Calu3 (cell line): ENCODE measurements at places on chromosomes 7 and 10.
A peak's percentile ranks its signal among the peaks of the same experiment; 100 is the strongest.

DNA sequence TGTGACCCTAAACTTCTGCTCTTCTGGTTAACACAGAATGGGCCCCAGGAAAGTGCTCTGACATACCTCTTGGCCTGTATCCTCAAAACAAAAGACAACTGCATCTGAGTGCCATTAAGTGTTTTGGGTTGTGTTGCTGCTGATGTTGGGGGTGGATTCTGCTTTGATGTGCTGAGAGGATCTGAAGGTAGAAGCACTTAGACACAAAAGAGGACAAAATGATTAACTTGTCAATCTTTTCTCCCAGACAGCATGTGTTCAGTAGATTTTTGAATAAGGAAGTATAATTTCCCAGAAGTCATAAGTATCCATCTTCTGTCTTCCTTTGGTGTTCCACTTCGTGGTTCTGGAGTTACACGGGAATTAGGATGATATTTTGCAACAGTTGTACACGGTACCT, 16.1 kb upstream of the TMEM178B start:
- H3K4me3 ChIP-seq: no peak overlapping the region
- no peaks in the 10 kb centered on the region for H3K27me3 ChIP-seq
- no peaks in the 10 kb centered on the region for H3K4me1 ChIP-seq

- no peaks in the 10 kb centered on the region for H3K4me1 ChIP-seq
- H3K27me3 ChIP-seq: peaks cover 78% of the 10 kb centered on the region
- H3K27ac ChIP-seq: no peak overlapping the region
- DNase-seq: no peak
- H3K4me3 ChIP-seq: no peak overlapping the region
Observed at GRCh38 chr10:86325158-86325557, 41.4 kb downstream of the GRID1 start.

DNA sequence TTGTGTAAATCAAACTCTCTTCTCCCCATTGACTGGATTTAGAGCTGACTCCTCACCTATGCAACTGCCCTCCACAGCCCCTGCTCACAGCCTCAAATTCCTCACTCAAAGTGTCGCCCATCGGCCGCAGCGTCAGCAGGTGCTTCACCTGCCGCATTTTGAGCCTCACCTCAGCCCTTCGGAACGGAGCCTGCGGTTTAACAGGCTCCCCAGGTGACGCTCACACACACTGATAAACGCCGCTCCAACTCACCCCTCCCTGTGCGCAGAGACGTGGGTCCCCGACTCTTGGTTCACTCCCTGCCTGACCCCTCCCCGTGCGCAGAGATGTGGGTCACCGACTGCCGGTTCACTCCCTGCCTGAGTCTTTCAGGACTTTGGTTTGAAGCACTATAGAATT, 57.1 kb downstream of the CARD11 start:
- no peak overlapping the region for H3K4me3 ChIP-seq
- H3K27me3 ChIP-seq: no peaks in the 10 kb centered on the region
- H3K4me1 ChIP-seq: no peaks in the 10 kb centered on the region
- H3K36me3 ChIP-seq: no peaks in the 10 kb centered on the region

GRCh38 chr7:139886206-139886605, 57.1 kb downstream of the TBXAS1 start:
- no peak overlapping the region for H3K4me3 ChIP-seq
- no peaks in the 10 kb centered on the region for H3K27me3 ChIP-seq
- DNase-seq: no peak
- no peak overlapping the region for H3K27ac ChIP-seq

- no peak for DNase-seq
- no peak overlapping the region for H3K27ac ChIP-seq
- H3K4me3 ChIP-seq: no peak overlapping the region
- H3K27me3 ChIP-seq: peaks cover 5% of the 10 kb centered on the region
Observed at GRCh38 chr10:33917069-33917780, 582.8 kb upstream of the NRP1 start.

DNA sequence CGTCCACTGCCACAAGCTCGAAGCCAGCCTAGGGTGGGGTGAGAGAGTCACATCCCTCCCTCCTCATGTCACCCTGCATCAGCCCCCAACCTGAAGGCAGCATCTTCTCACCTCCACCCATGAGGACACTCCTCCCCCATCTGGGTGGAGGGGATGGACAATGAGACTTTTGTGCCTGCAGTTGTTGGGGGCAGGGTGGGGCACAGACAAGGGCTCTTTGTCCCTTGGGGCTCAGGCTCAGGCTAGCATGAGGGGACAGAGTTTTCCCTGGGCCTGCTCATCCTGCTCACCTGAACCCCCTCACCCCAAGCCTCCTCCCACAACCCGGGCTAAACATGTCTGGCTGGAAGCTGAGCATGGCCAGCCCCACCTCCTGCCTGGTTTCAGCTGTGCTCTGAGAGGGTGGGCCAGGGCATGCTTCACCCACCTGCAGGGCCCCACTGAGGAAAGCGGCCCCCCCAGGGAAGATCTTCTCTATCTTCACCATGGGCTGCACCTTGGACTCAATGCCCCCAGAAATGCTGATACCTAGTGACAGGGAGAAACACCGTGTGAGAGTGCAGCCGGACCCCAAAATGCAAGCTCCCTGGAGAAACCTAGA, 9.3 kb downstream of the LZTS2 start:
- no peaks in the 10 kb centered on the region for H3K27me3 ChIP-seq
- H3K27ac ChIP-seq: no peak overlapping the region
- peaks cover 10% of the 10 kb centered on the region for H3K4me1 ChIP-seq
- no peaks in the 10 kb centered on the region for H3K36me3 ChIP-seq

DNA sequence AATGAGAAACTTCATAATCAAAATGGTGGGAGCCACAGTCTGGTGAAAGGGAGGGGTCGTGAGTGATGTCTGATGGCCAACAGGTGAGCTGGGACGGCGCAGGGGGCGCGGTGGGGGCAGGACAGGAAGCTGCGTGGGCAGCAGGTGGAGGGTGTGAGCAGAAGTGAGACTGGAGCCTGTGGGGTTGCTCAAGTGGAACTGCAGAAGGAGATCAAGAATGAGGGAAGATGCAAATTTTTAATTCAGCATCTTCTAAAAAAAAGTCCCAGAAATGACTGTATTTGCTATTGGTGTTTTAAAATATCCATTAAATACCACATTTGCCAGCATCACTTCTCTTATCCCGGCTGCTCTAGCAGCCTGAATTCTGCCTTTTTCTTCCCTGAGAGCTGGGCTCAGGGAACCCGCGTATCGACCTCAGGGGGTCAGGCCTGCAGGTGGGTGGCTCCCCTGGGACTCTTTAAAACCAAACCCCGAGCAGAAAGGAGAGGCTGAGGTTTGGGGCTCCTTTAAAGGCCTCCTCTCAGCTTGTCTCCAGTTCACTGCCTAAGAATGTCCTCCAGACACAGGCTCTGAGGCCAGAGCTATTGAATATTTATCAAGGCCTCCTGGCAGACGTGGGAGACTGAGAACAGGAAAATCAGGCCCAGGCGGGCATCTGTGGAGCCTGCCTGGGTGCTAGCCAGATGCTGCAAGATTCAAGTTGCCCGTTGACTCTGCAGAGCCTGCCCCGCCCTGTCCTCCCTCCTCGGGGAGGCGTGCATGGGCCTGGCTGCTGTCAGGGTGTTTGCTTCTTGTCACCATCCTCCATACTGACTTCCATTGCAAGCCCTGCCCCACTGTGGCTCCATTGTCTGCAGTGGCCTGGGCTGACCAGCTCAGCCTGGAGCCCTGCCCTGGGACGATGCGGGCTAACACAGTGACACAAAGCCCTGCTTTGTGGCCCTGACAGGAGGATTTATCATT, 53.9 kb downstream of the SYPL1 start:
- no peak overlapping the region for H3K27ac ChIP-seq
- peak; percentile 69 for DNase-seq
- peaks cover 13% of the 10 kb centered on the region for H3K27me3 ChIP-seq
- peaks cover 31% of the 10 kb centered on the region for H3K4me1 ChIP-seq
- no peak overlapping the region for H3K4me3 ChIP-seq
- no peaks in the 10 kb centered on the region for H3K36me3 ChIP-seq

- DNase-seq: peak; percentile 41
- peaks cover 15% of the 10 kb centered on the region for H3K36me3 ChIP-seq
- H3K4me3 ChIP-seq: no peak overlapping the region
- H3K4me1 ChIP-seq: peaks cover 9% of the 10 kb centered on the region
- H3K27me3 ChIP-seq: peaks cover 15% of the 10 kb centered on the region
- H3K27ac ChIP-seq: peak overlapping the region; percentile 0
Observed at GRCh38 chr7:5452937-5453540, 29.4 kb upstream of the TNRC18 start.

- no peaks in the 10 kb centered on the region for H3K36me3 ChIP-seq
- no peak for DNase-seq
- no peaks in the 10 kb centered on the region for H3K4me1 ChIP-seq
- H3K4me3 ChIP-seq: no peak overlapping the region
- H3K27me3 ChIP-seq: no peaks in the 10 kb centered on the region
Observed at GRCh38 chr10:19860107-19860506, 43.9 kb downstream of the PLXDC2 start.

GRCh38 chr10:126576336-126576735, 94.2 kb downstream of the C10orf90 start:
- no peaks in the 10 kb centered on the region for H3K36me3 ChIP-seq
- H3K27ac ChIP-seq: no peak overlapping the region
- H3K4me1 ChIP-seq: no peaks in the 10 kb centered on the region
- H3K4me3 ChIP-seq: no peak overlapping the region
- no peak for DNase-seq

DNA sequence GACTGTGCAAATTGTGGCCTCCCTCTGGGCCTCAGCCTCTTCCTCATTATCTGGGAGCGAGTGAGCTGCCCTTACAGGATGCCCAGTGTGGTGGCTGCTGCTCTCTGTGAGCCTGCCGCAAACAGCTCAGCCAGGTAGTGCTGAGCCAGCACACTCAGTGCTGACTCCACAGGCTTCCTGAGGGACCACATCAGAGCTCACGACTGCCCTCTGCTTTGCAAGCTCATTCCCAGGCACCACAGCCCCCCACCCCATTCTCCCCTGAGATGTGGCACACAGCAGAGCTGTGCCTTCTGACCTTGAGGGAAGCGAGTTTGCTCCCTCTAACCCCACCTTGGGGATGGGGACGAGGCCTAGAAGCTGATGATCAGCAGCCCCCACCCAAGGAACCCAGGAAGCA, 230.5 kb upstream of the PPP2R2D start:
- H3K36me3 ChIP-seq: no peaks in the 10 kb centered on the region
- no peak for DNase-seq
- H3K4me3 ChIP-seq: no peak overlapping the region
- no peaks in the 10 kb centered on the region for H3K4me1 ChIP-seq
- H3K27ac ChIP-seq: no peak overlapping the region

DNA sequence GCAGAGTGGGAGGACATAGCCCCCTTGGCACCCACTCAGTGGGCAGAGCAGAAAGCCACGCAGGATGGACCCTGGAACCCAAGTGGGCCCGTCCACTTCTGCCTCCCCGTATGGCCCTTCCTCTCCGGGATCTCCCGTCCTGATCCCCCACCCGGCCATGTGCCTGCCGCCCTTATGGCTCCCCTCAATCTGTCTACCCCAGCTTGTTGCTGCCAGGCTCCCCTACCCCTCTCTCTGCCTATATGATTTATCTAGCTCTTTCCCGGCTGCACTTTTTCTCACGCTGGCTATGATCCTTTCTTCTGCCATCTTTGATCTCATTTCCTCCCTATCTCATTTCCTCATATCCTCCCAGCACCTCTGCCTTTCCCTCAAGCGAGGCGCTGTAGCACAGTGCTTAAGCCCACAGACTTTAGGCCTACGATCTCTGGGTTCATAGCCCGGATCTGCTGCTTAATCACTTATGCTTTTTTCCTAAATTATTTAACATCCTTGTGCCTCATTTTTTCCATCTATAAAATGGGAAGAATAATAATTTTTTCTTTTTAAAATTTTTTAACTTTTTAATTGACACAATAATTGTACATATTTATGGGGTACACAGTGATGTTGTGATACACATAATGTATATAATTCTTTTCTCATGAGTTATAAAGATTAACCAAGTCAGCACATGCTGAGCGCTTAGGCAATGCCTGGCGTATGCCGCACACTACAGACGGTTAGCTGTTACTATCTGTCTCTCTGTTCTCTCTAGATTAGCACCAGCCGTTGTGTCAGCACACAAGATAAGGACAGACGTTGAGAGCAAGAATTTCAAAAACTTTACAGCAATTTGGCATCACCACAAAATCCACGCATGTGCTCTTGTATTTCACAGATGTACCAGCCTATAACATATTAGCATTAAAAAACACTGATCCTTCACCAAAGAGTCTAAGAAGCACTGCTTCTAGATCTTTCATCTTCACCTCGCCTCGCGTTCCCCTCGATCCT, 18.1 kb downstream of the KCNH2 start:
- no peak overlapping the region for H3K27ac ChIP-seq
- DNase-seq: no peak
- H3K27me3 ChIP-seq: peaks cover 89% of the 10 kb centered on the region

GRCh38 chr7:98956469-98956868, 78.1 kb downstream of the TRRAP start:
- no peaks in the 10 kb centered on the region for H3K4me1 ChIP-seq
- peaks cover 22% of the 10 kb centered on the region for H3K36me3 ChIP-seq
- no peak for DNase-seq
- no peak overlapping the region for H3K4me3 ChIP-seq
- H3K27ac ChIP-seq: no peak overlapping the region

DNA sequence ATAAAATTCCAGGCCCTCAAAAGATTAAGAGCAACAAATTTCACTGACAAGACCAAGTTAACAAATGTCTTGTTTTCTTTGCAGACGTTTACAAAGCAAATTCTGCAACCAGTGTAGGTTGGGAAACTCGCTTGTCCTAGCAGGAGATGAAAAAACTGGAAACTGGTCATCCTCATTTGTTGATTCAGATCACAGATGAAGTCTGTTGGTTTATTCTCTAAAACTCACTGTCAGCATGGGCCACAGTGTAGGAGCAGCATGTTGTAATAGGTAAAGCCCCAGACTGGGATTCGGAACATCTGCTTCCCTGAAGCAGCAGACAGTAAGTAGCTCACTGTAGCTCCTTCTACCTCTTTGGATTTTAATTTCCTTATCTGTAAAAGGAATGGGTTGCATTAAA, 31.5 kb downstream of the PANK1 start:
- no peak overlapping the region for H3K27ac ChIP-seq
- no peaks in the 10 kb centered on the region for H3K36me3 ChIP-seq
- no peaks in the 10 kb centered on the region for H3K4me1 ChIP-seq
- no peaks in the 10 kb centered on the region for H3K27me3 ChIP-seq
- no peak for DNase-seq

- no peak for DNase-seq
- no peaks in the 10 kb centered on the region for H3K36me3 ChIP-seq
- no peak overlapping the region for H3K4me3 ChIP-seq
Observed at GRCh38 chr10:103806395-103807187, 48.8 kb downstream of the SH3PXD2A start.

- no peak for DNase-seq
- no peak overlapping the region for H3K4me3 ChIP-seq
- H3K4me1 ChIP-seq: no peaks in the 10 kb centered on the region
Observed at GRCh38 chr7:23220690-23221305, 25.8 kb upstream of the GPNMB start.

GRCh38 chr7:111953611-111954010, 252.6 kb downstream of the DOCK4 start:
- no peak overlapping the region for H3K27ac ChIP-seq
- H3K4me3 ChIP-seq: no peak overlapping the region
- no peaks in the 10 kb centered on the region for H3K36me3 ChIP-seq
- DNase-seq: no peak
- no peaks in the 10 kb centered on the region for H3K27me3 ChIP-seq
- no peaks in the 10 kb centered on the region for H3K4me1 ChIP-seq
